Nephron progenitor cell (in vitro differentiated cells): ENCODE measurements at places on chromosomes 5 and 9.

GRCh38 chr5:134131165-134131564 is 16.7 kb downstream of the TCF7 start:
- no peak for DNase-seq

GRCh38 chr5:76788362-76788761 is 30.5 kb upstream of the F2RL1 start:
- DNase-seq, result no peak

DNA sequence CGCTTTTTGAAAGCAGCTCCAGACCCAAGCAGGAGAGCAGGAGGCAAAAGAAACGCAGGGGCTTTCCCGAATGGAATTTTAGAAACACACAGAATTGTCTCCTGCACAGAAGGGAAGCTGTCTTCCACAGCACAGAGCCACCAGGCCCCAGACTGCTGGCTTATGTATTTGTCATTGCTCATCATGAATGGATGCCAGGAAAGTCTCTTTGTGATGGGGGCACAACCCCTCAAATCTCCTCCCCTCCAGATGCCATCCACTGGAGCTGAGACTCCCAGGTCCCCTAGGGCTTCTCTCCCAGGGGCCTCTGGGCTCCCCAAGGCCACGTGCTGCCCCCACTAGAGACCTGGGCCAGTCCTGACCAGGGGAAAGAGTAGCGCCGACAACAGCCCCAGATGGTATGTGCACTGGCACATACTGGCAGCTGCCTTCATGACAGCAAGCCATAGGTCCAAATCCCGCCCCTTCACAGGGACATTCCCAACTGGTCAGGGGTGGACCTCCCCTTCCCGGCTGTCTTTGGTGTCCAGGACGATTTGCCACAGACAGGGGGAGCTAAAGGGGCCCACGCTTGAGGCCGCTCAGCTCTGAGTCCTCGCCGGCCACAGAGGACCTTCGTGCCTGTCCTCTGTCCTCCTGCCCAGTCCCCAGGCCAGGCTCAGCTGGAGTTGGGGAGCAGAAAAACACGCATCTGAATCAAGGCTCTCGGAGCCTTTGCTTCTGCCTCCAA is 127.8 kb downstream of the KCNIP1 start:
- peak; percentile 69 for DNase-seq

DNA sequence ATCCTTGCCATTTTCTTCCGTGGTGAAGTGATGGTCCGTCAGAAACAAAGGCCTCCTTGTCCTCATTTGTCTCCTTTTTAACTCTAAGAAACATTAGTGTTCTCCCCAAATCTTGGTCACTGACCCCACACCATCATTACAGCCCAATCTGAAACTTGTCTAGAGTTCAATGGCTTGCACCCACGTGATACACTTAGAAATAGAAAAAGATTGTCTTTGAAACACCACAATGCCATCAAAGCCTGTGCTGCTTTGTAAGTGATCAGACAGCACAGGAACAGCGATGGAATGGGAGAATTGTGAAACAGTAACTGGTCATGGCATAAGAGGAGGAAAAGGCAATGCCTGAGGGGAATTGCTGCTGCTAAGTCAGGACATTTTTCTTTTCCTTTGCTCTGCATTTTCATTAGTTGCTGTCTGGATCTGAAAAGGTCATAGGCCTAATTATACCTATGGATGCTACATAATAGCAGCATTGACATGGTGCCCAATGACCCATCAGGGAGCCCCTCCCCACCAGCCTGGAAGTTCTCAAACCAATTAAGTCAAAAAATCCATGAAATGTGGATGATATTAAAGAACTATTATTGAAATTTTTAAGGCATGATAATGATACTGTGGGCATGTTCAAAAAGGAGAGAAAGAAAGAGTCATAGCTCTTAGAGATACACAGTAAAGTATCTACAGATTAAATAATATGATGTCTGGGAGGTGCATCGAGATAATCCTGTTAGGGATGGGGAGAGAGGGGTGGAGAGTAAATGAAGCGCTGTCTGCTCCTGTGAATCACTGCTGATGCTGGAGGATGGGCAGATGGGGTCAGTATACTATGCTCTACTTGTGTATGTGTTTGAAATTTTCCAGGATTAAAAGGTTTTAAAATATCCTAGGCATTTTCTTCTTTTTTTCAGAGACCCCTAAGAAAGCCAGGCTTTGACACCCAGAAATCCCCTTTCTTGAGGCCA is 83.6 kb downstream of the ENC1 start:
- no peak for DNase-seq

DNA sequence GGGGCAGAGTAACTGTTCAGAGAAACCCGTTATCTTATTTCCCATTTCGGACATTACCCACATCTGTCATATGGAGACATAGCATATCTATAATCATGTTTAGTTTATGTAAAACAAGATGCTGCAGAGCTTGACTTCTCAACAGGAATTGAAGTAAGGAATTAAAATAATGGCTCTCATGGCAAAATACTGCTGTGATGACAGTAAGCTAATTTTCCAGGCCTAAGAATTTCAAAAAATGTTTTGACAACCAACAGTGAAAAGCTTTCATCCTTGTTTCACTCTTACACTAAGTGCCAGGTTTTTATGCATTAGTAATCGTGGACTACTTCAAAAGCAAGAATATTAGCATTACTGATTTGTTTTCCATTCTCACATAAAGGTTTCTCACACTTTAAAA is 518.2 kb downstream of the PTPRD start:
- no peak for DNase-seq

DNA sequence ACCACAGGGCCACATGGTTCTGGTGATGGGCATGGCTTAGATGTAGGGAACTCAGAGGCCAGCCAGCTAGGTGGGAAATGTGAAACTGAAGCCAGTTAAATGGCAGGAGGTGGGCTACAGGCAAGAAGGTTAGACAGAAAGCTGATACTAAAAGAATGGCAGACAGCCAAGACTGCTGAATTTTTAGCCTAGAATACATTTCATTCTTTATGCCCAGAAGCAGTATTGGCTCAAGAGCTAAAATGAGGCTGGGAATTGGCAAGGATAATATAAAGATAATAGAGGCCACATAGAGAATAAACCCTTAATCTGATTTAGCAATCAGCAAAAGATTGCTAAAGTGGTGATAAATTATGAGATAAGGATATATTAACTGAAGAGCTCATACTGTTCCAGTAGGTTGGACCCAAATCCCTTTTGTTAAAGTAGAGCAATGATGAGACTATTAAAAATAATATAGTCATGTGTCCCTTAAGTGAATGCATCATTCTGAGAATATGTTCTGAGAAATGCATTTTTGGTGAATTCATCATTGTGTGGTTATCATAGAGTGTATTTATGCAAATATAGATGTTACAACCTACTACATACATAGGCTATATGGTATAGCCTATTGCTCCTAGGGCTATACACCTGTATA is 234.3 kb downstream of the CHSY3 start:
- no peak for DNase-seq
